ENCODE measurements at places on chromosomes 3 and 15. TPM values are rescaled to one million over a fixed set of nuclear protein-coding genes. Genes with fewer than 3 reads are reported as not detected.

GRCh38 chr15:100400996-100401395, 59.2 kb upstream of the ADAMTS17 start:
- no peak overlapping the region for H3K4me3 ChIP-seq
- no peak overlapping the region for H3K27ac ChIP-seq
- no peak for DNase-seq
- no peaks in the 10 kb centered on the region for H3K4me1 ChIP-seq
- no peaks in the 10 kb centered on the region for H3K36me3 ChIP-seq
- no peaks in the 10 kb centered on the region for H3K27me3 ChIP-seq

DNA sequence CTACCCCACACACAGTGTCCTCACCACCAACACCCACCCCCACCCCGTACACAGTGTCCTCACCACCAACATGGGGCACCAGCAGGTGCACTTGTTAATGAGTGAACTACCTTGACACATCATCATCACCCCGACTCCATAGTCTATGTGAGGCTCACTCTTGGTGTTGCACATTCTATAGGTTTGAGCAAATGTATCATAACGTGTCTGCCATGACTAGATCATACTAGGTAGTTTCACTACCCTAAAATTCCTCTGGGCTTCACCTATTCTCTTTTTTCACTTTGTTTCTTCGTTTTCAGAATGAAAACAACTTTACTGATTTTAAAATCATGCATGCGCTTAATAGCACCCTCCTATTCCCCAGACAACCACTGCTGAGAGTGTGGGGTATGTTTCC, 102.6 kb upstream of the SLC6A6 start:
- no peak overlapping the region for H3K4me3 ChIP-seq
- no peaks in the 10 kb centered on the region for H3K4me1 ChIP-seq
- H3K27me3 ChIP-seq: no peaks in the 10 kb centered on the region
- no peak overlapping the region for H3K27ac ChIP-seq
- DNase-seq: no peak
- H3K36me3 ChIP-seq: no peaks in the 10 kb centered on the region

DNA sequence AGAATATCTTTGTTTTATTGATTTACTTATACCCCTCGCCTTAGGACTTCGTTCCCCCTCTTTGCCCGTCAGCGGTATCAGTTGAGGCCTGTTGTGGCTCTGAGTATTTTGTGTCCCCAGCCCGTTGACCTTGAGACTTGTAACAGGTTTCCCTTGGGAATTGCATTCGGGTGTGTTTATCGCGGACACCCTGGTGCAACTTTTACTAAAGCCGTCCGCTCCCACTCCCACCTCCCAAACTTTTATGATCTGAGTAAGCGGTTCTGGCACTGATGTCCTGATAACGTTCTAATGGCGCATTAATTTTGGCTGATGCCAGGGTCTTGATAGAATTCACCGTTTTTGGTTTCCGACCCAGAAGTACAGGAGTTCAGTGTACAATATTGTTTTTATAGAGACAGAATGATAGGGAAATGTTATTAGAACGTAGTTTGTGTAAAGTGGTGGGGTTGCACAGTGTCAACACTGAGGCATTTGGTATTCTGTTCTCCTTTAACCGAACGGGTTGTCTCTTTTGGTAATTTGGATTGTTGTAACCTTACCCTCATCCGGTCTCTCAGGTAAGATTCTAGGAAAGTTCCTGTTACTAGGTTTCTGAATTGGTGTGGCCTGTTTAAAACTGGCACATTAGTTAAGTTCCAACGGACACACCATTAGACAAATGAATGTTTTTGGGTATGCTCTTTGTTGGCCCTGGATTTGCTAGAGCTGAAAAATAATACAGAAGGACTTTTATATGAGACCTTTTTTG, 47.8 kb downstream of the OIP5 start:
- peaks cover 45% of the 10 kb centered on the region for H3K36me3 ChIP-seq
- peaks cover 37% of the 10 kb centered on the region for H3K4me1 ChIP-seq
- H3K4me3 ChIP-seq: peak overlapping the region; percentile 90
- no peak for DNase-seq
- peak overlapping the region; percentile 91 for H3K27ac ChIP-seq

DNA sequence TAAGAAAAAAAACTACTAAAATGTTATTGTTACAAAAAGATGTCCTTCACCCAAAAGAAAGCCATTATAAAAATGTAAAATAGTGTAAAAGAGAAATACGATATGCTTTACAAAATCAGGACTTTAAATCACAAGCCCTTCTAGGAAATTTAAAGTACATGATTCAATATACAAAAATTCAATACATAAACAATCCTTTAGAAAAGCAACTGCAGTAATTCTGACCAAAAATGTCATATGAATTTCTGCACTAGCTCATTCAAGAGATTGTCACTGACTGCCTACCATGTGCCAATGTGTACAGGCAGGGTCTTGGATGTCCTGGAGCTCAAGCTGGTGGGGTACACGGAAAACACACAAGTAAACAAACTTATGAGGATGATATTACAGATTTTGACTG, 2.5 kb downstream of the MORC1 start:
- DNase-seq: no peak
- no peak overlapping the region for H3K27ac ChIP-seq
- no peaks in the 10 kb centered on the region for H3K27me3 ChIP-seq
- no peaks in the 10 kb centered on the region for H3K4me1 ChIP-seq
- H3K4me3 ChIP-seq: no peak overlapping the region

GRCh38 chr15:63388511-63388910, 6.9 kb upstream of the CA12 start:
- DNase-seq: no peak
- no peak overlapping the region for H3K27ac ChIP-seq
- no peaks in the 10 kb centered on the region for H3K36me3 ChIP-seq

- H3K36me3 ChIP-seq: no peaks in the 10 kb centered on the region
- no peaks in the 10 kb centered on the region for H3K27me3 ChIP-seq
- H3K4me1 ChIP-seq: no peaks in the 10 kb centered on the region
These were observed 33.8 kb downstream of the HDC start for GRCh38 chr15:50231761-50232160.

DNA sequence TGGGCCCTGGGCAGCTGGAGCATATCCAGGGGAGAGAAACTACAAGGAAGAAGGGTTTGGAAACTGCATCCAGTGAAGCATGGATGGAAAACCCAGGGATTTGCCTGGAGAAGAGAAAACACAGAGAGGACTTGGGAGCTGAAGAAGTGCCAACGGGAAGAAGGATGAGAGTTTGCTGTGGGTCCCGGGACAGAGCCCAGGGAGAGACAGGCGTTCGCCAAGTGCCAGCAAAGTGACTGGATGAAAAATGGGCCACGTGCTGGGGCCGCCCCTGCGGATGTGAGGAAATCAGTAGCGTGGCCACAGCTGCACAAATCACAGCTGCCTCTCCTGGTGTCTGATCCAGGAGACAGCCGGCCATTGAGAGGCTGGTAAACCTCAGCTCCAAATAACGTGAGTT, 70.4 kb downstream of the HES1 start:
- no peak overlapping the region for H3K27ac ChIP-seq
- no peak for DNase-seq
- H3K27me3 ChIP-seq: no peaks in the 10 kb centered on the region
- no peak overlapping the region for H3K4me3 ChIP-seq

DNA sequence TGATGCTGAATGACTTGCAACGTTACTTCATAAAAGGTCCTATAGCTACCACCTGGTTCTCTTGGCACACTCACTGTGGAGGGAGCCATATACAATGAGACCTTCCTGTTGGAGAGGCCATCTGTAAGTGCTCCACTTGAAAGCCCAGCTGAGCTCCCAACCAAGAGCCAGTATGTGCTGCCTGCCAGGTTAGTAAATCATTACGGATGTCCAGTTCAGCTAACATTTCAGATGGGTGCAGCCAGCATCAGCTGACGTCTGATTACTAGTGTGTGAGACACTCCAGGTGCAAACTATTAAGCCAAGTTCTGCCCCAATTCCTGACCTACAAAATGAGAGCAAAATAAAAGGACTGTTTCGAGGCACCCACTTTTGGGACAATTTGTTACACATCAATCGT, 274.4 kb upstream of the ROBO2 start:
- no peaks in the 10 kb centered on the region for H3K27me3 ChIP-seq
- DNase-seq: no peak
- H3K36me3 ChIP-seq: no peaks in the 10 kb centered on the region
- no peak overlapping the region for H3K27ac ChIP-seq
- no peaks in the 10 kb centered on the region for H3K4me1 ChIP-seq

DNA sequence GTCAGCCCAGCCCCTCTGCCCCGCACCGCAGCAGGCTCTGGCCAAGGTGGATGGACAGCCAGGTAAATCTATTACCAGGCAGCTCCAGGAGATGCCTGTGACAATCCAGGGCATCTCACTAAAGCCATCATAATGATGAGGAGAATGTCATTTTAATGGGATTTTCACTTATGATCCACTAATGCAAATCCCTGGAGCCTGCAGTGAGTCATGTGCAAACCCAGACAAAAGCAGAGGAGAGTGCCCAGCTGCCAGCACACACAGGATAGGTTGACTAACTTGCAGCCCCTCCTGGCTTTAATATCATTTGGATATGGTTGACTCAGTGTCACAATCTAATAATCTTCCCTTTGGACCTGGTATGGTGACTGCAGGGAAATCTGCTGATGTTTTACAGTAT, 206.9 kb upstream of the TRIM42 start:
- DNase-seq: no peak
- H3K4me3 ChIP-seq: no peak overlapping the region
- H3K27me3 ChIP-seq: no peaks in the 10 kb centered on the region
- no peaks in the 10 kb centered on the region for H3K36me3 ChIP-seq
- H3K4me1 ChIP-seq: no peaks in the 10 kb centered on the region
- no peak overlapping the region for H3K27ac ChIP-seq

GRCh38 chr15:74050556-74051234, 31.7 kb downstream of the GOLGA6A start:
- no peaks in the 10 kb centered on the region for H3K27me3 ChIP-seq
- no peak for DNase-seq
- peak overlapping the region; percentile 63 for H3K27ac ChIP-seq
- no peak overlapping the region for H3K4me3 ChIP-seq
- peaks cover 74% of the 10 kb centered on the region for H3K4me1 ChIP-seq

DNA sequence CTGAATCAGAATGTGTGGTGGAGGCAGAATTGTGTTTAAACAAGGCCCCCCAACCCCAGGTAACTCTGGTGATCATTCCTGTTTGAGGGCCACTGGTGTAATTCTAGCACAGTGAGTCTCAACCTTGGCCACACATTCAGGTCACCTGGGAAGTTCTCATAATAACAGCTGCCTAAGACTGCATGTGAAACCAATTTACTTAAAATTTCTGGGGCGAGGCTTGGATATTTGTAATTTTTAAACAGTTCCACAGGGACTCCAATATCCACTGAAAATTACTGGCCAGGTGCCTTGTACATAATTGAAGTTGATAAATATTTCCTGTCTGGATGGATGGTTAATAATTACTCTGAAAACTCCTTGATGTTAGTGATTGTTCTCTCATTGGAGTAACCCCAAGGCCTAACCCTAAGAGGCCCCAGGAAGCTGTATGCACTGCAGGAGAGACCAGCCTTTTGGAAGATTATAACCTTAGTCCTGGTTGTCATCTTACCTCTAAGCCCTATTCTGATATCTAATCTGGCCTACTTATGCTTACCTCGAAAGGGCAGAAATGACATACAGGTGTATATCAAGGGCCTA, 25.7 kb upstream of the EPHB1 start:
- no peaks in the 10 kb centered on the region for H3K4me1 ChIP-seq
- no peak for DNase-seq
- no peak overlapping the region for H3K27ac ChIP-seq
- H3K36me3 ChIP-seq: no peaks in the 10 kb centered on the region
- no peaks in the 10 kb centered on the region for H3K27me3 ChIP-seq

- H3K36me3 ChIP-seq: no peaks in the 10 kb centered on the region
- H3K27ac ChIP-seq: no peak overlapping the region
These were observed 28.7 kb downstream of the RPSA start for GRCh38 chr3:39435006-39435748.

DNA sequence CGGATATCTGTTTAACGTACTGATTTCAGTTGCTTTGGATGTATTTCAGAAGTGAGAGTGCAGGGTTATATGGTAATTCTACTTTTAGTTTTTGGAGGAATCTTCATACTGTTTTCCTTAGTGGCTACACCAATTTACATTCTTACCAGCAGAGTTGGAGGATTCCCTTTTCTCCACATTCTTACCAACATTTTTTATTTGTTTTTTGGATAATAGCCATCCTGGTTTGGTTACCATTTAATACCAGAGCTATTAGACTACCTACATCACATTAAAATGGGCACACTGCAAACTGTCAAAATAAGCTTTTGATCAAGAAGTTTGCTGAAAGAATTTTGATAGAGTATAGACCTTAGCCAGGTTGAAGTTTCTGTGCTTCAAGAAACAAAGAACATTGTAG, 217.2 kb upstream of the CFAP20DC start:
- no peaks in the 10 kb centered on the region for H3K36me3 ChIP-seq
- H3K27ac ChIP-seq: no peak overlapping the region
- DNase-seq: no peak

- no peaks in the 10 kb centered on the region for H3K4me1 ChIP-seq
- no peak overlapping the region for H3K27ac ChIP-seq
- H3K36me3 ChIP-seq: no peaks in the 10 kb centered on the region
- no peak overlapping the region for H3K4me3 ChIP-seq
- H3K27me3 ChIP-seq: no peaks in the 10 kb centered on the region
- no peak for DNase-seq
These were observed 249.6 kb upstream of the ROBO1 start for GRCh38 chr3:80017369-80017768.

DNA sequence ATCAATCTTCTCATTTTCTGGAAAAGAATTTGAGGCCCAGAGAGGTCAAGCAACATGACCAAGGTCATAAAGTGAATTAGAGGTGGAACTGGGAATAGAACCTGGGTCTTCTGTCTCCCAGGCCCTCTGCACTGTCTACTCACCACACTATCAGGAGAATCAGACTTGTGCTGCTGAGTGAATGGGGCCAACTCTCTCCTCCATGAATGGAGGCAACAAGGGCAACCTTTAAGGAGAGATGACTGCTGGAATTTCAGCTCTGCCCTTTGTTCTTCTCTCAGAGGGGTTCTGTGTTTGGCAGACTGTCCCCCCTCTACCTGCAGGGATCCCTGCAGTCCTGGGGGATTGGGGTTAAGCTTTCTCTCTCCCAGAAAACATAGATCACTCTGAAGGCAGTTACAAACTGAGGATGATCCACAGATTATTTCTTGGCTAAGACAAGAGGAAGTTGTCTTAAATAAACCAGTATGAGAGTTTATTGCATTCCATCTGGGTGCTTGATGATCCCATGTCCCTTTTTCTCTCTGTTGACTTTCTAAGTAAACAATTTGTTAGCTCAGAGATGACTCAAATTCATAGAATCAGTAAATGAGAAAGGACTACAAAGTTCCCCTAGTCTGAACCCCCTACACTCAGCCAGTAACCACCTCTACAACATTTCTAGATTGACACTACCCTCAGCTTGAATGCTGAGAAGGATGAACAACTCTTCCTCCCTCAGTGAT, 99.0 kb upstream of the LIPC start:
- peaks cover 27% of the 10 kb centered on the region for H3K4me1 ChIP-seq
- no peaks in the 10 kb centered on the region for H3K27me3 ChIP-seq
- no peak for DNase-seq
- H3K4me3 ChIP-seq: no peak overlapping the region
- H3K36me3 ChIP-seq: no peaks in the 10 kb centered on the region

CLEC3B gene
- 137 TPM for total RNA-seq

RGMA gene
- total RNA-seq: 33.0 TPM

WDR49 gene
- 0.44 TPM for total RNA-seq

MYO9A gene
- total RNA-seq: 89.2 TPM

KBTBD8 gene
- total RNA-seq: under 0.01 TPM
